ENCODE measurements at places on chromosomes 7 and 10. TPM values are rescaled to one million over a fixed set of nuclear protein-coding genes. Genes with fewer than 3 reads are reported as not detected.

PILRA gene
- 5.3 TPM for polyA plus RNA-seq

NPFFR1 gene
- polyA plus RNA-seq = 0.05 TPM

CALCR gene
- 0.59 TPM for polyA plus RNA-seq

DNA sequence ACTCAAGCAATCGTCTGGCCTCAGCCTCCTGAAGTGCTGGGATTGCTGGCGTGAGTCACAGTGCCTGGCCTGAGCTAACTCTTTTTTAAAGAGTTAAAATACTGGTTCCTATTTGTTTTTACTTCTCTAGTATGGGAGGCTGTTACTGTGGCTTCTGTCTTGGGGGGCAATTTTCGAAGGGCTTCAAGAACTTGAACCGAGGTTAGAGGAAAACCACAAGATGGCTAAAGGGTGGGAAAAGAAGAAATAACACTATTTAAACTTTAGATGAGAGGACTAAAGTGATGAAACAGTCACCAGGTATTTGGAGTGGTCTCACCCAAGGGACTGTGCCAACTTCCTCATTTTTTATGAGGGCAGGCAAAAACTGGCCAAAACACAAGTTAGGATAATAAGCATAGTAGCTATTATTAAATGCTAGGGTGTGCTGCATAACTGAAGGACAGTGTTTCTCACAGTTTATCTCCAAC, 17.8 kb downstream of the MET start:
- no peak for DNase-seq

DNA sequence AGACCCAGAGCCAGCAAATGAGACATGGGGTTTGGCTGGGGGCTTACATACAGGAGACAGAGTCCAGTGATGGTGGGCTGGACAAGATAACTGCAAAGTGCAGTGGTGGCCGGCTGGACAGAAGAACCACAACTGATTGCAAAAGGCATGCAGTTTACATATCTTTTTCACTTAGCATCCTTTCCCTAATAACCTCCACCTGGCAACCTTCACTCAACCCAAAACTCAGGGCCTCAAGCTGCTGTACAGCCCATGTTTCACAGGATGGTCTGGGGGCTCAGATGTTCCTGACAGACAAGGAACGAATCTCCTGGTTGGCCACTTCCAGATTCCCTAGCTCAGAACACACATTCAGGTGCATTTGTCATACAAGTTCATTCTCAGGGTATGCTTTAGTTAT, 7.8 kb upstream of the PDCD4 start:
- no peak for DNase-seq

GRCh38 chr10:30834153-30834552, 197.5 kb downstream of the ZNF438 start:
- DNase-seq = no peak

DNA sequence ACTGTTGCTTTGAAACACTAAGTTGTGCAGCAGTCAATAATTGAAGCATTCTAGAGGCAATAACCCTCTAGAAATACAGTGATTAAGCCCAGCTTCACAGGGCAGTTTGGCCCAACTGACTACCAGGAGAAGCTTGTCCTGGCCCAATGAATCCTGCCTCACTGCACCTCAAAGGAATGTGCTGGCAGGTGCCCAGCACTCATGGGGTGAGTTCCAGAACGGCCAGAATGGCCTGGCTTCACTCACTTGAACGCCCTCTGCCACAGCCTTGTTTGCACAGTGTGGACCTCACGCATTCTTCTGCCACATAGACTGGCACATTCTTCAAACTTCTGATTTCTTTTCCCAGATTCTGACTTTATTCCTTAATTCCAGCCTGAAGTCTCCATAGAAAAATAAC, 6.6 kb upstream of the ITIH2 start:
- DNase-seq = no peak

- DNase-seq = peak; percentile 76
Measured at GRCh38 chr7:51224811-51225595, 91.6 kb downstream of the COBL start.

GRCh38 chr10:5742116-5742515, 57.5 kb downstream of the TASOR2 start:
- no peak for DNase-seq

DNA sequence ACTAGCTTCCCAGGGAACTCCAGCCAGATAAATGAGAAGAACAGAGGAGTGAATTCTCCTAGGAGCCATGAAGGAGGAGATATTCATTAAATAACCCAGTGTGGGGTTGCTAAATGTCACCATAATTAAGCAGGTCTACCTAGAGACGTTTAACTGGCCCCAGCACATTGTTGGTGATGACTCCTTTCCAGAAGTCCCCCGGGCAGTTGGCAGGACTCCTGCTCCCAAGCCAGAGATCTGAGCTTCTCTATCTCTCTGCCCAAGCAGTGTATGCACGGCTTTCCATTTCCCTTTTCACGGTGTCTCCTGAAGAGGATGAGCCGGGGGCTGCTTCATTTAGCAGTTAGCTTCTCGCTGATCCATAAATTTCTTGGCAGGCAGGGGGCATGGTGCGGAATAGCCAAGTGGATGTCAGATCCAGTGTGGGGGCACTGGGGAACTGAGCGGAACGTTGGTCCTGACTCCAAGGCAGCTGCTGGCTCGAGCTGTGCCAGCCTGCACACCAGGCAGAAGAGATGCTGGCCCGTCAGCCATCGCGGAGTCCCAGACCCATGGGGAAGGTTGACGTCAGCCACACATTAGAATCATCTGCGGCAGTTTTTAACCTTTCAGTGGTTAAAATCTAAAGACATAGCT, 142.0 kb upstream of the NPY start:
- no peak for DNase-seq

GRCh38 chr7:131238347-131238931, 89.2 kb upstream of the MKLN1 start:
- no peak for DNase-seq

GRCh38 chr7:135978624-135979023, 1.5 kb upstream of the MTPN start:
- no peak for DNase-seq

GRCh38 chr10:79410315-79411094, 34.9 kb downstream of the ZCCHC24 start:
- DNase-seq = no peak

GRCh38 chr7:44980393-44981034, 1.7 kb upstream of the MYO1G start:
- no peak for DNase-seq

DNA sequence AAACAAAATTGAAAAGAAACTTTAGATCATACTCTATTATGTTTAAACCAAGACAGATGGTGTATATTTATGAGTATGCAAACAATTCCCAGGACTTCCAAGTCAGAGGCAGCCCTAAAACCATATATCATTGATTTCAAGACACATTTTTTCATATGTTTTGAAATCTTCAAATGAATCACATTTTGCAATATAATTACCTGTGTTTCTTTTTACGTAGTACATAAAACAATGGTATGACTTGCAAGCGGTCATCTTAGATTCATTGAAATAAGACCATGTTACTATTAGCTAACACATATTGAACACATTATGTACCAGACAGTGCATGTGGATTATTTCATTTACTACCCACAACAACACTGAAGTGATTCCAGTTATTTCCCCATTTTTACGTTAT, 14.9 kb downstream of the SMURF1 start:
- DNase-seq = no peak

Data from GM23338 (cell line).